ENCODE measurements at places on chromosomes 5 and 9.

DNA sequence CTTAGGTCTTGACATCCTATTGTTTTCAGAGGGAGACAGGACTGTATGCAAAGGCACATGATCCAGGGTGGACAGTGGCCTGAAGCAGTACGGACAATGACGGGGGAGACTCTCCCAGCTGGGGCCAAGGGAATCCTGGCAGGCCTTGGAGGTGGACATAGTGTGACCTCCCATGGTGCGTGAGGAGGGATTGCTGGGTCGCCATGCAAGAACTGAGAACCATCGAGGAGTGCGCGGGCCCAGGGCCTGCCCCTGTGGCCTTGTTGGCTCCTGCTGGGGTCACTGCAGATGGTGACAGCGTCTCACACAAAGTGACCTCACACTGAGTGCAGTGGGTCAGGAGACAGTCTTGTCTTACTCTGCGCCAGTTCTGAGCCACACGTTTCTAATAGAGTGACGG lies 192.4 kb downstream of the GADD45G start:
- no peak for DNase-seq

GRCh38 chr9:110541950-110542349 lies 37.6 kb downstream of the SVEP1 start:
- DNase-seq = no peak

GRCh38 chr9:128414461-128414860 lies 6.2 kb upstream of the CERCAM start:
- DNase-seq = no peak

GRCh38 chr5:143177263-143177983 lies 226.1 kb downstream of the NR3C1 start:
- no peak for DNase-seq

DNA sequence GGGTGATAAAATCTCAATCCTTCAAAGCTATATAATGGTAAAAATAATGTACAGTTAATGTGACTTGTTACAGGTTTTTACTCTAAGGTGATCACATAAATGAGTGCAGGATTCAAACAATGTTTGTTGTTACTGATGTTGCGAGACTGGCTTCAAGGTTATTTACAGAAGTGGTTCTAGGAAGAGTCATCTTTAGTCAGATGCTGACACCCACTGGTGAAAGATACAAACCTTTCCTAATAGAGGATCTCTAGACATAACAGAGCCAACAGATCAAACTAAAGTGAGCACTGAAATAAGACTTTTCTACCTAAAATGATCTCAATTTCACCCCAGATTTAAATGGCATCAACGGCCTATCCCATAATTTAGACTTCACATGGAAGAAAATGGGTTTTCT lies 20.2 kb downstream of the ARSB start:
- DNase-seq = no peak

- DNase-seq = no peak
Observed at GRCh38 chr5:2007878-2008501, 125.3 kb upstream of the IRX4 start.

GRCh38 chr5:100832252-100833230 lies 70.5 kb downstream of the ST8SIA4 start:
- DNase-seq = no peak

DNA sequence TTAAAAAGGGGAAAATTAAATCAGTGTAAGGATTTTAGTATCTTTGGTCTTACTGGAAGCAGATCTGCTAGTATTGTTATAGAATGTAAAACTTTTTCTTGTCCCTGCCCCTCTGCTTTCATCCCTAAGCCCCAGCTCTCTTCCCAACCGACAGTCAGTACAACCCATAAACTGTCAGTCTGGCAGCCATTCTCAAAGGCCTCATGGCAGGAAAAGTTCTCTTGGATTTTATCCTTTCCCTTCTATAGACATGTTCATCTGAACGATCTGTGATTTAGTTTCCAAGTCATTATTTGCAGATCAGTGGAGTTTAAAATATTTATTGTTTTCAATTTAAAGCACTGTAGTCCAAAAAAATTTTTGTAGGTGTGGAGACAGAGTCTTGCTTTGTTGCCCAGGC lies 39.2 kb downstream of the ARRDC3 start:
- DNase-seq = no peak

DNA sequence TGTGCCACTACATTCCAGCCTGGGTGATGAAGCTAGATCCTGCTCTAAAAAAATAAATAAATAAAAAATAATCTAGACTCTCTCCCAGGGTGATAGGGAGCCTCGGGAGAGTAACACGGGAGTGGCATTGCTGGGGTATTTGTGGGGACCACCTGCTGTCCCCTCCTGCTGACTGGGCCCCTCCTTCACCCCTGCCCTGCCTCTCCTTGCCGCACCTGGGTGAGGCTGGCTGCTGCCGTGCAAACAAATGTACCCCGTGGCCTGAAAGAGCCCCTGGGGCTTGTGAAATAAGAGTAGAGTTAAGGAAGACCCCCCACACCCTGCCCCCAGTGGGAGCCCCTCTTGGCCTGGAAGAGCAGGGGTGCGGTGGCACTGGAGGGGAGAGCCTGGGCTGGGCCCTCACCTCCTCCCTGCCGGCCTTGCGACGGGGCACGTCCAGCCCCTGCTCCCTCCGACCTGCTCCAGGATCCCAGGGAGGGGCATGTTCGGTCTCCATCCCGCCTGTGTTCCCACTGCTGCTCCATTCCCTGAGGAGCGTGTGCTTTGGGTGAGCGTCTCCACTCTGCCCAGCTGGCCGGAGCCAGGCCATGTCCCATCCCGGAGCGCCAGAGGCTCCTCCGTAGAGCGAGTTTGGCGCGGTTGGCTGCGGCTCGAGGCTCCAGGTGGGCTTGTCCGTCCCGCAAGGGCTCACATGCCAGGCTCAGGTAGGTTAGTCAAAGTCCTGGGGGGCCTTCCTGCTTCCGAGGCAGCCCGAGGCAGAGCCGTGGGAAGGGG lies 75.0 kb upstream of the RNU6ATAC start:
- DNase-seq = no peak

DNA sequence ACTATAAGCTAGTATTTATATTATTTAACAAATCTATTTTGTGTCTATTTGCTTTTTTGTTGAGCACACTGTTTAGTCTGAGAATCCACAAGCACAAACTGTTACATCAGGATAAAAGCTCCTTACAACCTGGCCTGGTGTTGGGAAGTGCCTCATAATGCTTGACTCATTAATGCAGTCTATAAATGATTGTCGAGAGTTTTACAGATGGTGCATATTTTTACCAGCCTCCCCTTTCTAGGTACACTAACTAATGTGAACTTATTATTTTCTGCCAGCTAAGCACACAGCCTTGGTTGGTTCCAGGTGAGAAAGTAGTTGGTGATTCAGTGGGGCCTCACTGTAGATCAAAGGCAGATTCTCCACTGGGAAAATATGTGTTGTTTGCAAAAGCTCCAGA lies 151.0 kb upstream of the ADAMTS16 start:
- no peak for DNase-seq

- no peak for DNase-seq
Observed at GRCh38 chr5:63553073-63553472, 409.2 kb downstream of the HTR1A start.

DNA sequence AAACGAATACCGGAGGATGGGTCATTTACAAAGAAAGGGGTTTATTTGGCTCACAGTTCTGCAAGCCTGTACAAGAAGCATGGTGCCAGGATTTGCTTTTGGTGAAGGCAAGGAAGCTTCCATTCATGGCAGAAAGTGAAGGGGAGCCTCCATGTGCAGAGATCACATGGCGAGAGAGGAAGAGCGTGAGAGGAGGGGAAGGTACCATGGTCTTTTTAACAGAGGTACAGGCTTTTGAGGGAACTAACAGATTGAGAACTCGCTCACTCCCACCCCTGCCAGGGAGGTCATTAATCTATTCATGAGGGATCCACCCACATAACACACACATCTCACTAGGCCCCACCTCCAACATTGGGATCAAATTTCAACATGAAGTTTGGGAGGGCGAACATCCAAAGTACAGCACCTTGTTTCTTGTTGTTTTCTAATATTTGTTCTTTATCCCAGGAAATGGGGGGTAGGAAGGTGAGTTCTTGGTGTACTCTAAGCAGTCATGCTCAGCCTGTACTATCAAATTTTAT lies 18.5 kb downstream of the TMC1 start:
- DNase-seq = no peak

- DNase-seq = no peak
Observed at GRCh38 chr5:94623877-94624276, 5.4 kb downstream of the SLF1 start.

GRCh38 chr9:125843646-125844045 lies 96.5 kb downstream of the PBX3 start:
- DNase-seq = no peak

GRCh38 chr9:84788803-84789462 lies 119.4 kb downstream of the NTRK2 start:
- no peak for DNase-seq

GRCh38 chr9:113506090-113506589 lies 42.6 kb downstream of the RGS3 start:
- DNase-seq = no peak

DNA sequence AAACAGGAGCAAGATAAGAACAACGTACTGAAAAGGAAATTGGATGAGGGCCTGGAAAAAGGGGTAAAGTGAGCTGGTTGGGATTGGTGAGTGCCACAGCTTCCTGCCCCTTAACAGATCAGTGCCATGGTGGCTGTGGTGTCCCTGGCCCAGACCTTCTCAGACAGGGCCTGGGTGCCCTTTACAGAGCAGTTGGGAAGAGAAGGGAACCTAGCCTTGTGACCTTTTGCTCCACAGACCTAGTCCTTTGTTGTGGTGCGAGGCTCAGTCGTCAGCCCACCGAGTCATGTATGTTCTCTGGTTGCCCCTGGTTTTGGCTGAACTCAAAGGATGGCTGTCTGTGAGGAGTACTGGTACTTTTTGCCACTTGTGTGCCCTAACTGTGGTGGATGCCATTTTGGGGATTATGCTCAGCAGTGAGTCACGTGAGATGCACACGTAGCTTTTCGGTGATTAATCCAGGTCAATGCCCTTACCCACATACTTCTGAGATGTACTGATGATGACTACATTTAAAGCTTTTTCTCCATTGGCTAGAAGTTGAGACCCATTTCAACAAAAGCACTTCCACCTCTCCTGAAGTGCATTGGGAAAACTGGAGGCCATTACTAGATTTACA lies 48.4 kb downstream of the EXOSC2 start:
- DNase-seq = peak; percentile 43

GRCh38 chr5:10149911-10150310 lies 99.8 kb downstream of the ATPSCKMT start:
- no peak for DNase-seq

DNA sequence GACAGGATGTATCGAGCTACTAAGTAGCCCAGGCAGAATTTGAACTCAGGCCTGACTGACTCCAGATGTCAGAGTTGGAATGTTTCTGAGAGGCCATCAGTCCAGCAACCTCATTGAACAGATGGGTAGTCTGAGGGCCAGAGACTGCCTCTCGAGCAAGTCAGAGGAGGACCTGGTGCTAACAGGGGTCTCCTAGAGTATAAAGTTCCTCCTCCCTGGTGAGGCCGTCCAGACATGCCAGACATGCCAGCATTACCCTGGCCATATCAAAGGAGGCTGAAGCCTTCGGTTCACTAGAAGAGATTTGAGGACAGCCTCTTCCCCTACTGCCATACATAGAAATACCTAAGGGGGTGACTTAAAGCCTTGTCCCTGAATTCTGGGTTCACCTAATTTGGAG lies 81.2 kb downstream of the ZNF618 start:
- DNase-seq = no peak

GRCh38 chr9:18056269-18056992 lies 417.5 kb upstream of the ADAMTSL1 start:
- DNase-seq = no peak

DNA sequence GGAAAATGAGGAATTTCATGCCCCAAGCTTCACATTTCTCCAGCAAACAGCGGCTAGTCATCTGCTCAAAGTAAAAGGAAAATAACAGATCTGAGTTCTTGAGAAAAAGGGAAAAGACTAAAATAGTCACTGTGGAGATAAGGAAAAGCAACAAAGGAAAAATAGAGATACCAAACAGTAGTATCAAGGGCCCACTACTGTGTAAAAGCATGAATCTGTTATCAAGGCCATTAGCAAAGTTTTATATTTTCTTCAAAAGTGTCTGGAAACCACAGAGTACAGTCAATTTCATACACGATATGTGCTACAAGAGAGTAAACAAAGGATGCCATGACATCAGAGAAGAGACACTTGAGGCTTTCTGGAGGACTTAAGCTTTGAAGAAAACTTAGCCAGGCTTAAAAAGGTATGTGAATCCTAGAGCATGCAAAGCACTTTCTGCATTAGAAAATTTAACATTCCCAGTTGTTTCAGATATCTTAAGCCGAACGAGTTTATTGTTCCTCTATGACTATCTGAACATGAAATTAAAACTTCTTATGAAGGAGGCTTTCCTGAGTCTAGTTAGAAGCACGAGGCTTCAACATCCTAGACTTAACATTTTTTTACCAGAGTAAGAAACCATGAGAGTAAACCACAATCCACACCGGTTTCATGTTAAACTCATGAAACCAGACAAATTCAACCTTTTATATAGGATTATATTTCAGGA lies 1.2 kb downstream of the TTC33 start:
- DNase-seq = no peak

DNA sequence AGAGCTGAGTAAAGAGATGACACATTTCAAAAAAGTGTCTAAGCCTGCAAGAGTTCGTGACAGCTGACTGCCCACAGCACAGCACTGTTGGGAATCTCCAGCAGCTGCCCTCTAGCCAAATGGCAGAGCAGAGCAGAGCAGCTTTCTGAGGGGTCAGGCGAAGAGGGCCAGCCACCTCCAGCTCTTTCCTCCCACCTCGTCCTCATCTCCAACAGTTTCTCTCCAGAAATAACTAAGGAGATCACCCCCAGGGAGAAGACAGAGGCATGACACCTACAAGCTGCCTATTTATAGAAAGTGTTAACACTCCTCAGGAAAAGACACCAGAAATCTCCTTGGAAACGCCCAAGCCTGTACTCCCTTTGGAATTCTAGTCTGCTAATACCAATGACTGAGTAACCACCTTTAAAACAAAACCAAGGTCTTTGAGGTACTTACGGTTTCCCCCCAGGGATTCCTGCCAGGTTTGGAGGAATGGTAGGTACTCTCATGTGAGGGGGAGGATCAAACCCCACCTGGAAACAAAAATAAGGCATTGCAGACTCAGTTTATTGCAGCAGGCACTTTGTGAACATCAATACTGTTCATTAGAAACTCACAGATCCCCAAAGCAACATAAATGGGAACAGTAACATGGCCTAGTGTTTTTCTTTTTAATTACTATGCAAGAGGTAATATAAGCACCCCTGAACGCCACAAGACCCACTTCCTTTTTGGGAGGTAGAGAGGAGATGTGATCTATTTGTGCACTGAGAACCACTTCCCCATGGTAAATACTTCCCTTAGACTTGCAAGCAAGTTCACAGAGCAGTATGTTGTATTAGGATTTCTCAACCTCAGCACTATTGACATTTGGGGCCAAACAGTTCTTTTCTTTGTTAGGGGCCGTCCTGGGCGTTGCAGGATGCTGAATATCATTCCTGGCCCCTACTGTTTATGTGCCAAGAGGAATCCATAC lies 79.3 kb downstream of the TLE1 start:
- no peak for DNase-seq

- DNase-seq = no peak
Observed at GRCh38 chr9:131682261-131682660, 57.6 kb downstream of the RAPGEF1 start.

Data from stimulated activated naive CD8-positive, alpha-beta T cell treated with anti-CD3 and anti-CD28 coated beads, Interleukin-15, Interleukin-2, amounts not matched to agents 100 U/mL and 50 U/mL, for 24 hours (primary cell).